SW 1271 (cell line): ENCODE measurements at places on chromosomes 16 and 17.

DNA sequence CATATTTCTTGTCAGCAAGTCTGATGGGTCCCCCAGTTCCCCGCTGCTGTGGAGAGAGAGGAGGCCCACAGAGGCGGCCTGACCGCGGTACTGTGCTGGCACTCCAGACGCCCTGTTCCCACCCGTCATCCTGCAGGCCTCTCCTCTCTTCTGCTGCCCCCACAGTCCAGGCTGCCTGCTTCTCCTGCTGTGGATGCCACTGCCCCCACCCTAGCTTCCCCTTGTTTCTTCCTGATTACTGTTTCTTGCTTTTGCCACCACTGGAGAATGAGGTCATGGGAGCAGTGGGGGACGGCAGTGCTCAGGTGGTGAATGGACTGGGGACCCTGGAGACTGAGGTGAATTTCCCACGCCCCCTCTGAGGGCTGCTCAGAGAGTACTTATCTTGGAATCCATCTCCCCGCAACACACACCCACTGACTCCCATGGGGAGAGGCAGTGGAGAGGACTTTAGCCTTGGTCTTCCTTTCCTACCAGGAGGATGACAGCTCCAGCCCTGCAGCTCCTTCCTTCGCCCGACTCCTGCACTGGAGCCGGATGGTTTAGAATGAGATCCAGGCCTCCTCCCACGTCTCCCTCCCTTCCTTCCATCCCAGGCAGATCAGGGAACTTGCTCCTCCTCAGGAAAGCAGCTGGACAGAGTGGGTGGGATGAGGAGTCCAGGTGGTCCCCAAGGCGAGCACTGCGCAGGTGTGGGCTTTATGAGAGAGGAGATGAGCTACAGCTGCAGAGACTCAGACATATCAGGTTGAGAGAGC lies 60.4 kb downstream of the PLXDC1 start:
- DNase-seq, result no peak

DNA sequence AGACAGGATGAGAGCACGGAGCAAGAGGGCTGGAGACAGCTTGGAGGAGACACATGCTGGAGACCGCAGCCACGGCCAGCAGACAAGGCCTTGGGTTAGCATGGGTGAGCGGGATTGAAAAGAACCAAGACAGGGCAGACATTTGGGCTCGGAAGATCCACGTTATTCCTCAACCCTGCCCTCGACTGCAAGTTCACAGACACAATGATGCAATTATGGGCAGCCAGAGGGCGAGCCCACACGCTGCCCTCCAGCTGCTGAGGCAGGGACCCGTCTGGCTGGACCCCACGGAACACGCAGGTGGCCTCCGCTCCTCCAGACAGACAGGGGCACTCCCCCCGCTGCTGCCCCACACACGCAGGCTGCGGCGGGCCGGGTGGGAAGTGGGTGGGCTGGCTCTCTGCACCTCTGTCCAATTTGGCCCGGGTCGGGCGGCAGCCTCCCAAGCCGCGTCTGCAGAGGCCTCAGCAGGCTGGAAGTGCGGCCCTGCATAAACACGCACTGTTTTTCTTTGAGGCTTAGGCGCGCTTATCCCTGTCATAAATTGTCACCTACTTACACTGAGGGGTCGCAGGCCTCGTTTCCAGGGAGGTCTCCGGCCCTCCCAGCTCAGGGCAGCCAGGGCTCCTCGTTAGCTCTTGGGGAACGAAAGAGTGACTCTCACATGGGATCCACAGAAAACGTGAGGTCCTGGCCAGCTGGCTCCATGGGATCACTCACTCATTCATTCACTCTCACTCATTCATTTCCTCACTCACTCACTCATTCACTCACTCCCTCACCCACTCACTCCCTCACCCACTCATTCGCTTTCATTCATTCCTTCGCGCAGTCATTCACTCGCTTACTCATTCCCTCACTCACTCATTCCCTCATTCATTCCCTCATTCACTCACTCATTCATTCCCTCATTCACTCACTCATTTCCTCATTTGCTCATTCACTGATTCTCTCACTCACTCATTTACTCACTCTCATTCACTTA lies 303.9 kb downstream of the C16orf95 start:
- DNase-seq, result no peak

- DNase-seq, result no peak
Observed at GRCh38 chr16:78259873-78260272, 160.4 kb downstream of the WWOX start.

DNA sequence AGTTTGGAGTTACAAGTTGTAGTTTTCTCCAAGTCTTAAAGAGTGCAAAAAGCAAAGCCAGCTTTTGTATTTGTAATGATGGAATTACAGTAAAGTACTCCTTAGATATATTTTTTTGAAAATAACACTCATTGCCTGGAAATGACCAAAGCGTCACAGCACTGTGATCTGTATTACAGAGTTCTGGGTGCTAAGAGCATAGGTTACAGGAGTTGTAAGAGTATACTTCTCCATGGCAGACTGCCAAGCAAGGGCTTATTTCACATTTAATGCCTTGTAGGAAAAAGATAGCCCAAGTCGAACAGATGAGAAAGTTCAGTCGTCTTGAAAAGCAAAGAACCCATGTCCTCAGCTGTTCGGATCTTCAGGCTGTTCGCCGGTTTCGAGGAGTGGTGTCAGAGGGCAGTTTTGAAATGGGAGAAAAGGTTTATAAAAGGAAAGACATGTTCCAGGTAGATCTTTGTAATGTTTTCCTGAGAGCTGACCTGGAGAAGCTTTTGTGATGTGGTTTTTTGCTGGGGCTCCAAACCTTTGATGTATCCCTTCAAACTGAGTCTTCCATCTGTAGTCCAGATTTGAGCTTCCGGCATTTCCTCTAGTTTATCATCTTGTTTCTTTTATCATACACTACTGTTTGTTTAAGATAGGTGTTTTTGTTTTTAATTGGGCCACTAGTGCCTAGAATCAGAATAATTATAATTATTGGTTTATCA lies 41.3 kb downstream of the ERCC4 start:
- DNase-seq, result no peak

DNA sequence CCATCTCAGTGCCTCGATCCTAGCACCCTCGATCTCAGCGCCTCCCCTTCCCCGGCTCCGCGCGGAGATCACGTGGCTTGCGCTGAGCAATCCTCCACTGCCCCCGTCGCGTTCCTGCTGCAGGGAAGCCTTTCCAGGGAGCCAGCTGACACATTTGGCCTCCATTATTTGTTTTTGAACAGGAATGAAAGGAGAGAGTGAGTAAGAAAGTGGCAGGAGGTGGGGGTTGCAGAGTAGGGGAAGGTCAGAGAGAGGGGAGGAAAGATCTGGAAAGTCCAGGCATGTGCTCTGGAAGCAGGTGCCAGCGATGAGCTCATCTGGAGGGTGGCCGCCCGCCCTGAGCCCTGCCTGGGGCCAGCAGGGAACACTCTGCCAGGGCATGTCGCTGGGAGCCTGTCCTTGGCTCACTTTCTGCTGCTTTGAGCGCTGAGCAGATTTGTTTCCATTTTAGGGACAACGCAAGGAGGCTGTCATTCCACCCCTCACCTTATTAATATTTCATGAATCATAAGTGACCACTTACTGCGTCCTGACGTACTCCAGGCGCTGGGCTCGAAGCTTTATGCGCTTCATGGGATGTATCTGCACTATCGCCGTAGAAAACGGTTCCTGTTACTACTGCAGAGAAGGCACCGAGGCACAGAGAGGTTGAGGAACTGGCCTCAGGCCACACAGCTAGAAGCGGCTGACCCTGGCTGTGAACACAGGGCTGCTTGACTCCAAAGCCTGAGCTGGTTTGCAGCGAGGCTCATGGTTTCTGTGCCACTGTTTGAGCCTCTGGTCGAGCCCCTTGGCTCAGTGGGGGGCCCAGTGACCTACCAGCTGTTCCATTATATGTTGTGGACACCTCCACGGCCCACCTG lies 283.1 kb downstream of the SEC14L1 start:
- DNase-seq, result no peak

DNA sequence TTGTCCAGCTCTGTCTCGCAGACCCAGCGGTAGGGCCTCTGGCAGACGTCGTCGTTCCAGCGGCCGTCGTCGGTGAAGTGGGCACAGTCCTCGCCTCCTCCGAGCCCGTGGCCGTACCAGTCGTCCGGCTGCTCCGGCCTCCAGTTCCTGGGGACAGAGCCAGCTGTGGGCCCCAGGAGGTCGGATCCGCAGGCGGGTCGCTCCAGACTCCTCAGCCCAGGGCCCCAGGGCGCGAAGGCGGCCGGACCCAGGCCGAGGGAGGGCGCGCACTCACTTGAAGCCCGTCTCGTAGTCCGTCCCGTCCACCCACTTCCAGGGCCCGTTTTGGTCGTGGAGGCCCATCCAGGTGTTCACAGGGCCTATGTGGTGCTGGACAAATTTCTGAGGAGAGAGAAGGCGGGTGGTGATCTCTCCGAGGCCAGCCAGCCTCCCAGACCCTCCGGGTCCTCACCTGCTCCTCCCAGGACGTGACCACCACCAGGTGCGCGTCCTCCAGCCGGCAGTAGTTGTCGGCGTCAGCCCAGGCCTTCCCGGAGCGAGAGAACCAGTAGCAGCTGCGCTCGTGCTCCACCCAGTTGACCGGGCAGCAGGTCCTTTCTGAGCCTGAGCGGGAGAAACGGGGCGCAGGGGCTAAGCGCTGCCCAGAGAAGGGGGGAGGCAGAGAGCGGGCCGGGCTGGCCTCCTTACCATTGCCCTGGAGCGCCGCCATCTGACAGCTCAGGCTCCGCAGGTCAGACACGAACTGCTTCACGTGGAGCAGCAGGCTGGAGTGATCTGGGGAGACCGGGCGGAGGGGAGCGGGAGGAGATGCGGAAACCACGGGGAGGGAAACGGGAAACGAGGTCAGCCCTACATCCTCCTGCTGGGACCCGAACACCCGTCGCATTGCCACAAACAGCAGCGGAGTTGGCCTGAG lies 5.2 kb downstream of the ASGR1 start:
- no peak for DNase-seq

DNA sequence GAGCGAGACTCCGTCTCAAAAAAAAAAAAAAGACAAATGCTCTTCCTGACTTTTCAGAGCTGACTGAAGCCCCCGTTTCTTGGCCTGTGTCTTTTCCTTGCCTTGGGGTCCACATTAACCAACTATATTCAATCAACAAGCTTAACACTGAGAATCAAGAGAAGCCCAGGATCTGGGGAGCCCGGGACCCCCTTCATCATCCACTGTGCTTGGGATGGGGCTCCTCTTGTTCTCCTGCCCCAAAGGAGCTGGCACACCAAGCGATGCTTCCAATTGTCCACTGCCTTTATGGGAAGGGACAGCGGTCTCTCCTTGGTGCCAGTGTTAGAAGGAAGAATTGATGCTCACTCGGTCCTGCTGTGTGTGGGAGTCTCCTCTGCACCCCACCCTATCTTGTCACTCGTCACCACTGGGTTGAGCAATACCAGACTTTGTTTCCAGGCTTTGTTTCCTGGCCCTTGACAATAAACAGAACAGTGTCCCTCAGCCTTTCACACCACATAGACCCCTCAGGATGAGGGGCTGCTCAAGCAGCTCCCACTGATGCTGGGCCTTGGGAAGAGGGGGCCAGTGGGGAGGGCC lies 146.7 kb downstream of the KCNJ12 start:
- DNase-seq, result no peak

DNA sequence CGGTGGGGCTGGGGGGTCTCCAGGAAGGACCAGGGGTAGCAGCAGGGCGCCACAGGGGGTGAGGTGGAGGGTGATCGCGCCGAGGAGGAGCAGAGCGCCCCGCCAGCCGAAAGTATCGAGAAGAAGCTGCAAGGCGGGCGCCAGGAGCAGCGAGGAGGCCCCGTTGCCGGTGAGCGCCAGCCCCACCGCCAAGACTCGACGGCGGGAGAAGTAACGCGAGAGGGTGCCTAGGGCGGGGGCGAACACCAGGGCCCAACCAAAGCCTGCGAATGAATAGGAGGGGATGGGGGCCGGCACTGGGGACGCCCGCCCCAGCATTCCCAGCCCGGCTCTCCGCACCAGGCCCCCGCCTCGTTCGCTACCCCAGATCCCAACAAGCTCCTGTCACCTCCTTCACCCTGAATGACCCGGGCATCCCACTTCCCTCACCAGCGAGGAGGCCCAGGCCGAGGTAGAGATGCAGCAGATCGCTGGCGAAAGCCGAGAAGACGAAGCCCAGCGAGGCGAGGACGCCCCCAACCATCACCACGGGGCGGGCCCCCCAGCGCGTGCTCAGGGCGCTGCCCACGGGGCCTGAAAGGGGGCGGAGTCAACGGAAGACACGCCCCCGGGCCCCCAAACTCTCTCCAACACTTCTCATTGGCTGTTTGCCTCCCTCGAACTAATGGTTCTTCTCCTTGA lies 1.3 kb downstream of the SLC16A11 start:
- DNase-seq, result no peak
